Cardiac muscle cell (in vitro differentiated cells and primary cell): ENCODE measurements at places on chromosomes 11 and 22. TPM values are rescaled to one million over a fixed set of nuclear protein-coding genes. Genes with fewer than 3 reads are reported as not detected.

Gene PNPLA5
- not detected in 2 replicates for total RNA-seq

Gene RIMBP3B
- total RNA-seq, result 1.7 and 1.9 TPM in 2 replicates

Gene SLC16A8
- 0.60 and 1.0 TPM in 2 replicates for total RNA-seq

Gene PICALM
- 110 TPM in 2 replicates for total RNA-seq

Gene RIBC2
- total RNA-seq, result 0.60 and 0.67 TPM in 2 replicates

Gene MUC6
- total RNA-seq, result not detected in 2 replicates

Gene MYO18B
- 71.8 and 178 TPM in 2 replicates for total RNA-seq
